Stimulated activated CD4-positive, alpha-beta T cell treated with anti-CD3 and anti-CD28 coated beads, Interleukin-1b, Interleukin-23, amount 100 ng/mL, for 4 hours (primary cell): ENCODE measurements at places on chromosomes 16 and 17.

- no peak for DNase-seq
Observed at GRCh38 chr16:73228649-73229048, 180.7 kb upstream of the ZFHX3 start.

- no peak for DNase-seq
Observed at GRCh38 chr16:17324451-17324850, 146.3 kb downstream of the XYLT1 start.

DNA sequence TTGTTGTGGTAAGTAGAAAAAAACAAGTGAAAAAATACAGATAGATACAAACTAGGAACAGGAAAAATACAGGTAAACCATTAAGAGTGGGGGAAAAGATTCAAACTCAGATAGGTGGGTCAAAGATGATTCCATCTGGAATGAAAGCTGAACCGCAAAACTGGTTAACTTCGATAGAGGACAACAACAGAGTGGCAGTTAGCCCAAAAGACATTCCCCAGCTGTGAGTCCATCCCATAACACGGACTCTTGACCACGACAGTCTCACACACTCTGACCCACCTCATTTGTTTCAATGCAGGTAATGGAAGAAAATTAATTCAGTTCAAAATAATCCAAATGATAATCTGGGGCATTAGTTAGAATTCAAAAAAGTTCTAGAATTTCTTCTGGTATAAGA, 13.5 kb downstream of the ELAC2 start:
- DNase-seq: no peak

- DNase-seq: no peak
Observed at GRCh38 chr16:56470232-56470631, 18.9 kb downstream of the OGFOD1 start.

DNA sequence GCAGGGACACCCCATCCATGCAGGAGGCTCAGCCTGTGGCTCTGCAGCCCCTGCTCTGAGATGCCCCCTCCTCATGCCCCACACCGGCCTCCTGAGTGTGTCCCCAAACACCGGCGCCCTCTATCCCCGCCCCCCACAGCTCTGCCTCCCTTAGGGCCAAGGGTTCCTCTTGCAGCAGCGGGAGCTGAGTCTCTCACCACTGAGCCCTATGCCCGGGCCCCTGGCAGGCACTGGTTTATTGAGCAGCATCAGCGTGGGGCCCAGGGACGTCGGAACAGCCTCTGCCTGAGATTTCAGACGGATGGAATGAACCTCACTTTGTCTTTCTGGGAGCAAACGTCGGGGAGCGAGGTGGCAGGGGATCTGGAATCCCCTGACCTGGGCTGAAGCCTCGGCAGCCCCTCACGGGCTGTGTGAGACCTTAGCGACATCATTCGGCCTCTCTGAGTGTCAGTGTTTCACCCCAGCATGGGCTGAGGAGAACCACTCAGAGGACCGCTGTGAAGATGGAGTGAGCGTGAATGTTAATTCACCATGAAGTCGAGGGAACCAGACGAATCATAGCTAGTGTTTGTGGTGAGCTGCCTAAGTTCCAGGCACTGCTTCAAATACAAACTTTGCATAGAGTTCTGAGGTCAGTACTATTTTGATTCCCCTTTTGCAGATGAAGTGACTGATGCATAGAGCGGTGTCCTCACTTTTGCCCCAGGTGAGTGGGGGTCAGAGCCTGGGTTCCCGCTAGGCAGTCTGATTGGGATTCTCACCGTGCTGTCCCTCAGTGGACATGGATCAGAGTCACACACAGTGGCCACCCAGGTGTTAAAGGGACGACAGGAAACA, 5.3 kb upstream of the C16orf74 start:
- no peak for DNase-seq

- no peak for DNase-seq
Observed at GRCh38 chr17:78202666-78203065, 11.4 kb upstream of the BIRC5 start.

- DNase-seq: no peak
Observed at GRCh38 chr16:65154321-65154720, 32.5 kb upstream of the CDH11 start.

- no peak for DNase-seq
Observed at GRCh38 chr16:88014954-88015805, 63.9 kb downstream of the BANP start.

GRCh38 chr17:68822719-68823289, 132.4 kb downstream of the ABCA8 start:
- DNase-seq: no peak

DNA sequence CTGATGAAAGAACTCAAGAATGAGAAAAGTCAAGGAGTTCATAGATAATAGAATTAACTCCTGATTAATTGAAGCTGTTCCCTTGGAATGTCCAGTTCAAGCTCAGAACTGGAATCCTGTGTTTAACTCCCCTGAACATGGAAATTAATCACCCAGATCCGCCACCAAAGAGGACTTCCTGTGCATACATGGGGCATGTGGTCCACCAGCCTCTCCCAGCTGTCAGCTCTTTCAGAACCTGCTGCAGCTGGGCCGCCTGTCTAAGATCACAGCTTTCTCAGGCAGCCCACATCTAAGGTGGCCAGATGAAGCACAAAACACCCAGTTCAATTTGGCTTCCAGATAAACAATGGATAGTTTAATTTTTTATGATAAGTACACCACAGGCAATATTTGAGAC, 203.7 kb upstream of the COX10 start:
- DNase-seq: no peak

DNA sequence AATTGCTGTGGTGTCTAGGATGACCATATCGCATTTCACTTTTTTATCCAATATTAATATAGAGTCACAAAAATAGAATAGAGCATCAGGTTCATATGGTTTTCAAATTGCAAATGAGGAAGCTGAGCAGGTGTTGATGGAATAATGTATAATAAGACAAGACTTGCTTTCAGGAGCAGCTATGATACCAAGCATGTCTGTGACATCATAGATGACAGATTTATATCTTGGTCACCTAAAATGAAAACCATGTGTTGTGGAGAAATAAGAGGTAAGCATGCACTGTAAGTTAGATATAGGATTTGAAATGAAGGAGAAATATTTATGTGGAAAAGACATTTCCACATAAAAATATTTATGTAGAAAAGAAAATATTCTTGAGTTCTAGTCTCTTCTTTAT, 8.6 kb downstream of the MEIOC start:
- no peak for DNase-seq

- no peak for DNase-seq
Observed at GRCh38 chr17:2912754-2913153, 116.5 kb downstream of the RAP1GAP2 start.

DNA sequence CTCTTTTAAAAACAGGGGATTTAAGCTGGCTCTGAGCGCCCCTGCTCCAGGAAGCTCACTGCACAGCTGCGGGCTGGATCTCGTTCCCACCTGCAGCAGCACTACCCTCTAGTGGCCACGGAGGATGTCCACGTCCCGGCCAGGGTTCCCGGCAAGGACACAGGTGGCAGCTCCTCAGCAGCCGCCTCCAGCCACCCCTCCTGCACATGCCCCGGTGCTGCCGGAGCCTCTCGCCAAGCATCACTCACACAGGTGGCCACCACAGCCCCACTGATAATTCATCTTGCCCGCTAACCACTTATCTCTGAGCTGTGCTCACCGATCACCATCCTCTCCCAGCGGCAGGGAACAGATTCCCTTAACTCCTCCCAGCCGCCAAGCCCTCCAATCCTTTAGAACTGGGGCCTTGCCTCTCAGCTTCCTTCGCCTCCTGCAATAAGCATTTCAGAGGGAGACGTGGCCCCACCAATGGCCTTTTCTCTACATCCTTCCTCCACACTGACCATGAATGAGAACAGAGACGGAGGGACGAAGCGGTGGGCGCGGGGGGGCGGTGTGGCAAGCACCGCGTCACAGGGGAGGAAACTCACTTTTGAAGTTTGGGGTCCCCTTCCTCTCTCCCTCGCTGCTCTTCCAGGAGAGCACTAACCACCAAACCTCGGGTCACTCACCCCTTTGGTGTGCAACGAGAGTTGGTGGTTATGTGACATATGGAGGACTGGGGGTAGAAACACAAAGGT, 222.1 kb downstream of the RBFOX3 start:
- DNase-seq: no peak

DNA sequence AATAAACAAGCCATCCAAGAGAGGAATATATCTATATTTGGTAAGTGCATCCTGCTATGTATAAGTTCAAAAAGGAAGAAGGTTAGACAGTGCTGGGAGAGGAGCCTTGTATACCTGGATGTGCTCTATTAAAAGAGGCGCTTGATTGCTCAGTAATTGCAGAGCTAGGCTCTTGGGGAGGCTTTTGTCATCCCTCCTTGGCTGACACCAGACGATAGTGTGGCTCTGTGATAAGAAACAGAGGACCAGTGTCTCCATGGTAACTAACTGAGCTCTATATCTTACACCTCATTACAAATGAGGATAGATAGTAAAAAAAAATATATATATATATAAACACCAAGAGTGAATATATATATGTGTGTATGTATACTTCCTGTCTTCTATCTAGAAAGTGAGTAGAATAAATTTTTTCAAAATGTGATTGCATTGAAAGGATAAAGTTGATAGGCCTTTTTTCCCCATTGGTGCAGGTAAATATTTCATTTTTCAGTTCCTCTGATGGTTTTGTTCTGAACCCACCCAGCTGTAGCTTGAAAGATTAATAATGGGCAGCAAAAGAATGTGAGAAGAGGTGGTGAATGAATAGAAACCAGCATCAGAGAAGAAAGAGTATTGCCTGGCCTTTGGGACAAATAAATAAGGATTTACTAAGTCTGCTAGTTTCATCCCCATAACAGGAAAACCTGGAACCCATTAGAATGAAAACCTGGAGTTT, 303.7 kb downstream of the ZFHX3 start:
- DNase-seq: no peak

GRCh38 chr17:10357768-10358167, 15.0 kb downstream of the MYH13 start:
- peak; percentile 1 for DNase-seq

- no peak for DNase-seq
Observed at GRCh38 chr17:33647956-33648355, 354.9 kb upstream of the ASIC2 start.

DNA sequence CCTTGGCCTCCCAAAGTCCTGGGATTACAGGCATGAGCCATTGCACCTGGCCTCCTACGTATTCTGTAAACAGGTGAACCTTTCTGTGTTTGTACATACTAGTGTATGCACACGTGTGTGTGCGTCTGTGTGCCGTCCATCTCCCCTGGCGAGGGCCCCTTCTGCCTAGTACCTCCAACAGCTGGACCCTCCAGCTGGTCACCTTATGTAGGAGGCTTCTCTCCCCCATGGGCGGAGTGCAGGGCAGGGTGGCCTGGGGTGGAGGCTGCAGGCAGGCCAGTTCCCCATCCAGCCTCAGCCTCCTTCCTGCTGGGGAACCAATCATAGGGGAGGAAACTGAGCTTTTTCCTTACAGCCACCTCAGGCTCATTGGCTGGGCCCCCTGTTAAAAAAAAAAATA, 24.4 kb upstream of the DOC2B start:
- DNase-seq: no peak

GRCh38 chr17:63775420-63775819, 1.4 kb downstream of the DDX42 start:
- no peak for DNase-seq

DNA sequence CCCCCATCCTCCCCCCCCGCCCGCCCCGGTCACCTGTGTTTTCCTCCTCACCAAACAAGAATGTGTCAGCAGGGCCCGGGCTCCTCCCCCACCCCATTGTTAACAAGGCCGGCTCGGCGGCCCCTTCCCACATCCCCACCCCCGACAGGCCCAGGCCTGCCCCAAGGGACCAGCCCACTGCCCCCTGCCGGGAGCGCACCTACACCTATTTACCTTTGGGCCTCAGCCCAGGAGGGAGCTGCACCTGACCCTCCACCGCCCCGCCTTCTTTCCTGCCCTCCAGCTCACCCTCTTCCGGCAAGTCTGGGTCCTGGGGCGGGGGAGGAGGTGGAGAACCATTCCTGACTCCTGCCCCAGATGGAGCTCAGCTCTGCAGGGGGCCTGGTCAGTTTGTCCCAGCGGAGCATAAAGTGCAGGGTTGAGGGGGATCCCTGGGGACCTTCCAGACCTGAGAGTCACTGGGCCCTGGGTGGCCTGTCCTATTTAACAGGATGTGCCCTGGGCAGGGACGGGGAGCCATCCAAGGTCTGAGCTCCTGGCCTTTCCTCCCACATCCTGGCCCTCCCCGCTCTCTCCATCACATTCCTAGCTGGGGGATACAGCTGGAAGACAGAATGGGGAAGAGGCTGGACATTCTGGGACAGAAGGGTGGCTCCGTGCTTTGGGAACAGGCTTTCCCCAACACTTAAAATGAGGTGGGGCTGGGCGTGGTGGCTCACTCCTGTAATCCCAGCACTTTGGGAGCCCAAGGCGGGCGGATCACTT, 8.3 kb downstream of the FOXJ1 start:
- DNase-seq: no peak

GRCh38 chr17:38871247-38872015, 1.6 kb downstream of the LASP1 start:
- peak; percentile 56 for DNase-seq

GRCh38 chr17:42317266-42317845, 29.1 kb downstream of the STAT5A start:
- no peak for DNase-seq

GRCh38 chr17:14444915-14445314, 144.0 kb downstream of the HS3ST3B1 start:
- no peak for DNase-seq

DNA sequence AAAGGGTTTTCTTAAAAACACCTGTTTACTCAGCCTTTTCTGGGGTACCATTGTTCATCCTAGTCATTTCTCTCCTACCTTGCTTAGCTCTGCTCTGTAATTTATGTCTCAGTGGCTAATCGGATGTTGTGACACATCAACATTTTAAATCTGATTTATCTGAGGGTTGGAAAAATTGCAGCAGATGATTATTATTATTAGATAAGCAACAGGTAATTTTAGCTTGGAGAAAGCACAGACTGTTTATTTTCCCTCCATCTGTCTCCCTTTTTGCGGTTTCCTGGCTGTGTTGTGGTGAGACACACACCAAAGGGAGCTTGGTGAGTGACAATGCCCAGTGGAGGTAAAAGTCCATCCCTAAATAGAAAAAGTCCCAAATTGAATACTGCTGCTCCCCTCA, 389.9 kb downstream of the UTP18 start:
- no peak for DNase-seq

GRCh38 chr16:68275611-68276191, 11.4 kb downstream of the SLC7A6 start:
- no peak for DNase-seq

DNA sequence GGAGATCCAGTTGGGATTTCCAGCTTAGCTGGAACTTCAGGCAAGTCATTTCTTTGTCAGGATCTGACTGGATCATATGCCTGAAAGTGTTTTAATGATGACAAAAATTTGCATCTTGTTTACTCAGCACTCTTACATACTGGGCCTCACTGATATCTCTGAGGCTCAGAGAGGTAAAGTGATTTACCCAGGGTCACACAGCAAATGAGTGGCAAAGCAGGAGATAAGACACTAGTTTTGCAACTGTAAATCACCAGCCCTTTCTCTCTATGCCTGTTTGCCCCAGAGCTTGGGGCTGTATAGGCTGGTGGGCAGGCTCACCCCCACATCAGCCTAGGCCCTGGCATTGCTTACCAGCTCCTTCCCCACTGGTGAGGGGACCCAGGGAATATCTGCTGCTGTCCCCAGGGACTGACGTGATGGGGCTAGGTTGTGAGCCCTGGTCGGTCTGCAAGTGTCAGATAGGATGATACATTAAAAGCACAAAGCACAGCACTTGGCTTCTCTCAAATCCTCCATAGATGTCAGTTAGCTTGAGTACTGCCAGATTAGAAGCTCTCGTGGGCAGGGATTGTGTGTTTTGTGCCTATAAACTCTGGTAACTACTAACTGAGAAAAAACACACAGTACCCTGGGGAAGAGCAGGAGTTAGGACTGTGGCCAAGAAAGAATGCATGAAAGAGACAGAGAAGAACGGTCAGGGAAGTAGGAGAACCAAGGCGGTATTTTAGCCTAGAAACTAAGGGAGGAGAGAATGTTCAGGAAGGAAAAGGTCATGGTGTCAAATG, 165.4 kb downstream of the COPRS start:
- no peak for DNase-seq
